ENCODE measurements at places on chromosomes 7 and 10.
A peak's percentile ranks its signal among the peaks of the same experiment; 100 is the strongest.

- DNase-seq, result no peak
Measured at GRCh38 chr10:116713846-116714245, 28.5 kb downstream of the HSPA12A start.

GRCh38 chr7:30459591-30460245 lies 18.9 kb downstream of the NOD1 start:
- DNase-seq, result peak; percentile 72

GRCh38 chr10:34163075-34163905 lies 651.8 kb downstream of the PARD3 start:
- DNase-seq, result no peak

GRCh38 chr10:66827353-66827752 lies 98.5 kb upstream of the LRRTM3 start:
- no peak for DNase-seq

DNA sequence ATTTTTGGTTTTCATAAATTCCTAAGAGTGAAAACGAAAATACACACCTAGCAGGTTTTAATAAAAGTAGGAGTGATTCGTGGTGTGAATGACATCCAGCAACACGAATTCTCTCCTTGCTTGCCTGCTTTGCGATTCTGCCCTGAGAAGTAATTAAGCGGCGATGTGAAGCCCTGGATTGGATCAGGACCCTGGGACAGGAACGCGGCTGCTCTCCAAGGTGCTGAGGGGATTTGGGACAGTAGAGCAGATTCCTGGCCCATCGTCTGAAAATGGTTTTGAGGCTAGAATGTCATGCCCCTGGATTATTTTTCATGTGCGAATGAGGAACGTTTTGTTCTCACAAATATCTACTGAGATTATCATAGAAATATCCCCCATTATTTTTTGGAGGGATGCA lies 7.8 kb downstream of the NPS start:
- DNase-seq, result no peak

DNA sequence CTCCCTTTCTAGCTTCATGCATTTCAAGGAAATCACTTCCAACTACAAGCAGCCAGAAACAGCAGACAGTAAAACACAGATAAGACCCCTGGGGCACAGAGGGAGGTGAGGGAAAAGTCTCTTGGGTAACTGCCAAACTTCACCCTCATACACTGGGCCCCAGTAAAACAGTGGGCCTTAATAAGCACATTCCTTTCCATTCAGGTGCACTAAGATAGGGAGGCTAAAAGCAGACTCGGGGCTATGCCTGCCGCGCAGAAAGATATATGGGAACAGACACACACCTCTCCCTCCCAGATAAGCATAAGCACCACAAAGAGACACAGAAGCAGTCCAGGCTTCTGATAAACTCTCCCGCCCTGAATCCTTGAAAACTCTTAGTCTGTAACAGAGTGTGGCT lies 117.0 kb downstream of the TYW1B start:
- DNase-seq, result no peak

GRCh38 chr7:96899108-96899507 lies 106.2 kb upstream of the DLX6 start:
- no peak for DNase-seq

GRCh38 chr7:148147438-148147837 lies 443.1 kb upstream of the C7orf33 start:
- DNase-seq, result no peak

DNA sequence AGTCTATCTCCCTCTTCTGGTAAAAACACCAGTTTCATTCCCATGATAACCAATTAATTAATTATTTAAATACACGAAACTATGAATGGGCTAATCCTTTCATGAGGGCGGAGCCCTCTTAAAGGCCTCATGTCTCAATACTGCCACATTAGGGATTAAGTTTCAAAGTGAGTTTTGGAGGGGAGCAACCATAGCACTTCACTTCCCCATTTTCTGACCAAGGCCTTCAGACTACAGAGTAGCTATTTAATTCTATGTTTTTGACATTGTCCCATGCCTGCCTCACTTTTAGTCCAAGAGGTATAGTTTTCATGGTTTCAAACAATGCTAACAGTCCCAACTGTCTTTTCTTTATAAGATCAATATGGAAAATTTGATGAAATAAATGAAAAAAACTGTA lies 618.6 kb downstream of the ZWINT start:
- DNase-seq, result no peak

Measured in Right ventricle myocardium superior (tissue), 1 donor.